ENCODE measurements at places on chromosomes 6 and 20.

- DNase-seq, result no peak
These were observed 146.1 kb upstream of the LRFN2 start for GRCh38 chr6:40733290-40733689.

DNA sequence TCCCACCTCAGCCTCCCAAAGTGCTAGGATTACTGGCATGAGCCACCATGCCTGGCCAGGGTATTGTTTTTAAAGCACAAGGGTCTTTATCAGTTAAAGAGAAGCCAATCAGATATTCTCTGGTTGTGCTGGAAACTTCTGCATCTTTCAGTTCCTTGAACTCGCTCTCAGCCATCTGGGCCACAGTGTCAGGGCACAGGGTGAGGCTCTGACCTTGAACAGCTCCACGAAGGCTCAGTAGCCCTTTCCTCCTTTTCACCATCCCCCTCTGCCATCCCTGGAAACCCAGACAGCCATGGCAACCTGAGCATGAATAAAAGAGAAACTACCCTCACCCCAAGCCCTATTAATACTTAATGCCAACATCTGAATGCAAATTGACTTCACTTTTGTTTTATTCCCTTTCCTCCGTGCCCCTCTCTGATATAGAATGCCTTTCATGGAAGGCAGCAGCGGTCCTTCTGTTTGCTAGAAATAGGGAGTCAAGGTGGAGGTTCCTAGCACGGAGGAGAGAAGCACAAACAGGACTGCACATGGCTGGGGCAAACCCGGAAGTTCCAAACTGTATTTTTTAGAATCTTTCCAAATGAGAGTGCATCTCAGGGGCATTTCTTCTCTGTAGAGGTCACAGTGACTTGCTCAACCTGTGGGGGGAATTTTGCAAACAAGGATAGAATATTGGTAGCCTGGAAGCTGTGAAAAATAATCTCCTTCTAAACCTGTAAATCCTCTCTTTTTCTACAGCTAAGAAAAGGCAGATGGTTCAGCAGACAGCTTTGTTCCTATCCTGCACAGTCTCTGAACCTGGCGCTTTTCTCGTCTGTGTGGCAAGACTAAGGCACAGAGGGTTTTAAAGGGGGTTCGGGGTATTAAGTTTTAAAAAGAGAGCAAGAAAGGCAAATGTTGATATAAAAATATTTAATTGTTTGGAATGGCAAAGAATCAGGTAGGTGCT lies 176.4 kb upstream of the RREB1 start:
- no peak for DNase-seq

DNA sequence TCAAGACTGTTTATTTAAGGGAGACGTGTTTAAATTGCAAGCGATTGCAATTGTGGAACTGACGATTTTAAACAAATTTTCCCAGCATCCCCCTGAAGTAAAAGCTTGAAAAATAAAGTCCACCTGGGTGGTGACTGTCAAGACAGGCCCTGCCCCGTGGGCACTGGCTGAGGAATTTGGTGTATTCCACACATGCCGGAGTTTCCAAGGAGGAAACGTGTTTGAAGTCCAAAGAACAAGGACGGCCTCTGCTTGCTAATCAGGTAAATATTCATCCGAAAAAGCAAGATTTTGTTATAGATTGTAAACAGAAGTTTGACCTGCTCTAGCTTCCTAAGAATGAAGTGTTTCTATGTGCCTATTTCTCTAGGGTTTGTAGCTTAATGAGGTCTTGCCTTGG lies 505.1 kb downstream of the QKI start:
- no peak for DNase-seq

DNA sequence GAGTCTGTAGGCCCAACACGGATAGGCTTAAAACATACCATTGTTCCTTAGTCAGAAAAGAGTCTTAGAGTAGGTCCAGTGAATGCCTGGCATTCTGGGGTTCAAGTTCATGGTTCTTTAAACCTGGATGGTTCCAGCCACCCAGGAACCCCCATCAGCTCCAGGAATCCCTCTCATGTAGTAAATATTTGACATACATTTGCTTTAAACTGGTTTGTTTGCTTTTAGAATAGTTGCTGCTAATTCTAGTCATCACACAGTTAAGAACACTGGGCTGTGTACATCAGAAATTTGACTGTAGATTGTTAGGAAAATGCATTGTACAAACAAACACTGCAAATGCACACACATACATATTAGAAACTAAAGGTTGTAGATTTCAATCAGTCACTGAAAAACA lies 30.6 kb upstream of the PBOV1 start:
- DNase-seq, result no peak

DNA sequence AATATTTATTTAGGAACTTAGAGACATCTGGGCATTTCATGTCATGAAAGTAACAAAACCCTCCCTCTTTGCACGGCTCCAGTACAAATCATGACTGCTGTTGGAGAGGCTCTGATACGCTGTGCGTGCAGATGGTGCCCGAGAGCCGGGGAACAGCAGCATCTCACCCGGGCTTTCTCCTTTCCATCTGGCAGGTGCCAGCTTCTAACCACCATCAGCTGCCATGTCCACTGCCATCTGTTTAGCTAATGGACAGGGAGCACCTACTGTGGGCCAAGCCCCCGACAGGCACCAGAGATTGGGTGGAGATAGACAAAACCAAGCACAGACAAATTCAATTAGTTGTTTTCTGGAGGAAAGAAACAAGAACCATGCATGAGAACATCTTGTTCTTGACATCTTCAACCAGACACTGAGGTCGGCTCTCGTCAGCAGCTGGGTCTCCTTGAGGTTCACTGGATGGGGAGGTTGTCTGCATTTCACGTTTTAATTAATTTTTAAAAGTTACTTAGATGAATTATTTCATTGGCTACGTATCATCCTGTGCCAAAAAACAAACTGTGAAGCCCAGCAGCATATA lies 323.7 kb downstream of the THBS2 start:
- DNase-seq, result no peak

DNA sequence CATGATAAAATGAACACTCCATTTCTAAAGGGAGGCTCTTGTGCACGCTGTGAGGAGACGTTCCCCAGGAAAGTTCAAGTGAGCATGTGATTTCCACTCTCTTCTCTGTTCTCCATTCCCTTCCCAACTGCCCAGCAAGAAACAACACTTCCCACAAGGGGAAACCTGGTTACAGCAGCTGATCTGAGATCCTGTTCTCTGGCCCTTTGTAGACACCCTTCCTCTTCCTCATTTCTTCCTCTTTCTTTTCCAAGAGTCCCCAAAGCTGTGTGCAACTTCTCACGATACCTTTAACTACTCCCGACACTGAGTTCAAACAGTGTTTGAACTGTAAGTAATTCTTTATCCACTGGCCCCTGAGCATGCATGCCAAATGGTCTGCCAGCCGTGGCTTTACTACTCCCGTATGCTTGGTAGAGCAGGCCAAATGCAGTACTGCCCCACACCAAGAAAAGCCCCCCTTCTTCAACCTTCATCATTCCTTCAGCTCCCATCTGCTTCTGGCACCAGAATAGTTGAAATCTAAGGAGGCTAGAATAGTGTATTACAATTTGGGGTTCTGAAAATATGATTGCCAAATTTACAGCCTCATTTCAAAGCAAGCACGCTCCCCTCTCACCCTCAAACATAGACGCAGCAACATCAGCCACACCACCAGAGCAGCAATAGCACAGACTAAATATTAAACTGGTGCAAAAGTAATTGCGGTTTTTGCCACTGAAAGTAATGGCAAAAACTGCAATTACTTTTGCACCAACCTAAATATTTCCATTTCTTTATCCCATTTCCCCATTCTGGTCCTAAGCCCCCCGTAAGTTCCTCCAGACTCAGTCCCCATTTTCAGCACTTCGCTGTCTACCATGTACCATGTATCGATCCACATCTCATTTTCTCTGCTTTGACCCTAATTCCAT lies 4.3 kb downstream of the HLA-DMB start:
- no peak for DNase-seq

GRCh38 chr6:170075659-170076223 lies 215.1 kb downstream of the DLL1 start:
- DNase-seq, result no peak

DNA sequence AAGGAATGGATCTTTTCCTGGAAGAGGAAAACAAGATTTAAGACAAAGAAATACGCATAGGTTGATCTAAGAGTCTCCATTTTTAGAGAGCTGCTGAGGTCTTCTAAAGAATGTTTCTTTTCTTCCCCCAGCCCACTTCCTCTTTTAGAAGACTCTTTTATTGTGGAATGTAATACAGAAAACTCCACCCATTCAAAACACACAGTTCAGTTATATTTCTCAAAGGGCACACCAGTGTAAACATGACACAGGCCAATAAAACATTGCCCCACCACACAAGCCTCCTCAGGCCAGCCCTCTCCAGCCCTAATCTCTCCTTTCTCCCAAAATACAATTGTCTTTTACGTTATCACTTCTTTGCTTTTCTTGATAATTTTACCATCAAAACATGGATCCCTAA lies 42.8 kb downstream of the SLC35B3 start:
- DNase-seq, result no peak

All from CD4-positive, alpha-beta T cell treated with Interferon gamma for 1 hour (primary cell).